ENCODE measurements at places on chromosomes 16 and 17. TPM values are rescaled to one million over a fixed set of nuclear protein-coding genes. Genes with fewer than 3 reads are reported as not detected.

Gene THRA
- 10.3 TPM for total RNA-seq

GRCh38 chr17:8654822-8655221, 24.3 kb upstream of the MYH10 start:
- DNase-seq = no peak
- no peak overlapping the region for H3K4me3 ChIP-seq
- H3K27me3 ChIP-seq = no peaks in the 10 kb centered on the region

DNA sequence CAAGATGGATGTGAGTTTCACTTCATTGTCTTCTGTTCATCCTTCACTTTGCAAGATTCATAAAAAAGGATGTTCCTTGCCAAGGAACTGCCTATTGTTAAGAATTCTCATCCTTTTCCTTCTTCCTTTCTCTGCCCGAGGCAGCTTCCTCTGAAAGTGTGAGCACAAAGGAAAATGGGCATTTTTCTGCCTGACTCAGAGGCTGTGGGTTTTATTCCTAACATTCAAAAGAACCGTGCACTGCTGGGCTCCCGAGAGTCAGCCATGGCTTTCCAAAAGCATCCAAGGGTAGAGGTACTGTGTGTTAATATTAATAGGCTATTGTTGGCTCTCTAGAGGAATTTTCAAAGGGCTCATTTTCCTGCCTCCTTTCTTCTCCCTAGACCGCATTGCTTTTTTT, 289.4 kb downstream of the ABCC12 start:
- H3K36me3 ChIP-seq = no peaks in the 10 kb centered on the region
- H3K27me3 ChIP-seq = no peaks in the 10 kb centered on the region
- H3K4me1 ChIP-seq = no peaks in the 10 kb centered on the region
- no peak for DNase-seq
- no peak overlapping the region for H3K27ac ChIP-seq
- no peak overlapping the region for H3K4me3 ChIP-seq

- no peaks in the 10 kb centered on the region for H3K27me3 ChIP-seq
- H3K4me1 ChIP-seq = peaks cover 21% of the 10 kb centered on the region
- no peak overlapping the region for H3K4me3 ChIP-seq
- H3K36me3 ChIP-seq = no peaks in the 10 kb centered on the region
- DNase-seq = no peak
Observed at GRCh38 chr16:2782583-2783351, 4.6 kb downstream of the PRSS33 start.

Data from liver (tissue), 10 donors.